ENCODE measurements at places on chromosomes 11 and 22.

DNA sequence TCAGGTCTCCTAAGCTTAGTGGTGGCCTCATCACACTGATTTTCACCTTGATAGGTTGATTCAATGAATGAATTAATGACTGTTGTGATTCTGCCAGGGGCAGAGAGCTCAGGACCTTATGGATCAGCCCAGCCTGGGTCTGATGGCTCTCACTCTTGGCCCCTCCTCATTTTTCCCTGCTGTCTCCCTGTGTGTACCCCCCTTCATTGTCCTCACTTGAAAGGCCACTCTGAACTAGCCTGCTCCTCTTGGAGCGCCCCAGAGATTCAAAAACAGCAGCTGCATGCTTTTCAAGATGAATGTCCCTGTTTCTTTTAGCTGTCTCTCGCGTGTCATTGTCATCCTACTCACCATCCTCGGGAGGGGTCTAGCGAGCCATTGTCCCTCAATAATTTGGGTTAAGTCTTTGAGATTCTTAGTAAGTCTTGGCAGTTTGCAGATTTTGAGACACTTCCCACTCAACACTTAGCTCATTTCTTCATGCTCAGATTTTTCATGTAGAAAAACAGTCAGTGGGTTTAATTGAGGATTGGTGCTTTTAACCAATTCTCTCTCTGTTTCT is 42.5 kb upstream of the MICAL2 start:
- DNase-seq: no peak

DNA sequence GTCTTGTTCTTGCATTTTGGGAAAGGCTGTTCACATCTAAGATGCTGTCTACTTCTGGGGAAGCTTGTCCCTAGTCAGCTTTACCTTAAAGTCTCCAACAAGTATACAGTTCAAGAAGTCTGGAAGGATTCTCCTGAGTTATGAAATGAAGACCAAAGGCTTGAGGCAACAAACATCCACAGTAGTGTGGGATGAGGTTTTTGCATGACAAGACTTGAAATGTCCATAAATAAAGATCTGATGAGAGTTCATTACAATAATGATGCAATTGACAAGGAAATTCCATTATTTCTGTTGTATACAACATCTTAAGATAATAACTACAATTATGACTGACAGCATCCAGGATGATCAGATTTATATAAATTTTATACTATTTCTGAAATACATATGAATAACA is 21.3 kb upstream of the KDM4E start:
- no peak for DNase-seq

- no peak for DNase-seq
Observed at GRCh38 chr22:20582520-20583361, 75.3 kb downstream of the MED15 start.

- DNase-seq: no peak
Observed at GRCh38 chr11:127027000-127027399, 26.4 kb upstream of the KIRREL3 start.

GRCh38 chr11:133896028-133896427 is 50.7 kb upstream of the SPATA19 start:
- no peak for DNase-seq

DNA sequence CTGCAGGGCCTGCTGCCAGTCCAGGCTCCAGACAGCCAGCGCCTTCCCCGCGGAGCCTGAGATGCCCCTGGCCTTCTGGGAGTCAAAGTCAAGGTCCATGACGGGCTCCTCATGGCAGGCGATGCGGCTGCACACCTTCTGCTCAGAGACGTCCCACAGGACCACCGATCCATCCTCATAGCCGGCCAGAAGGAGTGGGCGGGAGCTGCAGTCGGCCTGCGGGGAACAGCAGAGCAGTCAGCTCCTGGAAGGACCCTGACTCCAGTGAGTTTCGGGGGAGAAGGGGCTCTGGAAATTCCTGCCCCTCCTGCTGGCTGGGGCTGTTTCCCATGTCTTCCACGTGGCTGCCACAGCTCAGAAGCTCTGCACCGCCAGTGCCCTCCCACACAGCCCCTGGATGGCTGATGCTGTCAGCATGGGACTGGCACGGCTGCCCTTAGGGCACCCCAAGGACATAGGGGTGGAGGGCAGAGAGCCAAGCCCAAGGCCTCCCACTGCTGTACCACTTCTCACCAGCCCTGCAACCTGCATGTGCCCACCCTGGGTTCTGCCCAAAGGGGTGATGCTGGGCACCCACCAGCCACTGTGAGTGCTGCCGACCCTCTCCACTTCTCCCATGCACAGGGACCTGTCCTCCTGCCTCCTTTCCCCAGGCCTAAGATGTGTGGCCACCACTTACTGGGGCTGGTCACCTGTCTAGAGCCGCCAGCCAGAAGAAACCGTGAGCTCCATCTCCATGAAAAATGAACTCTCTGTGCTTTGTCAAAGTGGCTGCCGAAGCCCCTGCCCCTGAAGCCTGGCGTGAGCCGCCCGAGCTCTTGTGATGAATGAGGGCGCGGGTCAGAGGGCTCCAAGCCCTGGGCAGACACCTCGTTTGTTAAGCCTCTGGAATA is 41.7 kb downstream of the TBX1 start:
- DNase-seq: no peak

- no peak for DNase-seq
Observed at GRCh38 chr22:37267135-37267587, 15.1 kb upstream of the CYTH4 start.

DNA sequence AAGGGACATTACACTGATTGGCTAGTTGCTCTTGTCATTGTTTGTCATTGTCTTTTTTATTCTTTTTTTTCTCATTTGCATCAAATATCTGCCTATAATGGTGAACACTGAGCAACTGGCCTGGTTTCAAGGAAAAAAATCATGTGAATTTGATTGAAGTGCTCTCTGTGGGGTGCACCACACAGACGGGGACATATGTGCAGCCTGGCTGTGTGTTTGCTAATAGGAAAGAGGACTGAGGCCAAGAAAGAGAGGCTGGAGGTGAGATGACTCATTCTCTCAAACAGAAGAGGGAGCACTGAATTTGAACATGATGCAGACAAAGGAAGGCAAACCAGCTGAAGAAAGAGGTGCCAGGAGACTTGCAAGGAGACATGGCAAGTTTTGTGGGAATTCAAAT is 684.9 kb upstream of the CCDC90B start:
- no peak for DNase-seq

DNA sequence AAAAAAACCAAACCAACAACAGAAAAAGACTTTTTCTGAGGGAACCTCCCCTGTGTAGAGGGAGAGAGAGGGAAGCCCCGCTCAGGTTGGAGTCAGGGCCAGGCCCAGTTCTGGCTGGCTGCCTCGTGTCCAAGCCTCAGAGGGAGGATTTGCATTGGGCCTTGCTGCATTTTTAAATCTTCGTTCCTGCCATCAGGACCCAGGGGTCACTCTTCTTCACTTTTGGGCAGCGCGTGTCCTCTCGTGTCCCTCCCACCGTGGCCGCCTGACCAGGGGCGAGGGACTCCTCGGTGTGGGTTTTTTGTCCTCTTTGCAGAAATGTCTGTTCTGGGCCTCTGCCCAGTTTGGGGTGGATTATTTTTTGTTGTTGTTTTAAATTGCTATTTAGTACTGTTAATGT is 57.9 kb downstream of the LRRC74B start:
- no peak for DNase-seq

DNA sequence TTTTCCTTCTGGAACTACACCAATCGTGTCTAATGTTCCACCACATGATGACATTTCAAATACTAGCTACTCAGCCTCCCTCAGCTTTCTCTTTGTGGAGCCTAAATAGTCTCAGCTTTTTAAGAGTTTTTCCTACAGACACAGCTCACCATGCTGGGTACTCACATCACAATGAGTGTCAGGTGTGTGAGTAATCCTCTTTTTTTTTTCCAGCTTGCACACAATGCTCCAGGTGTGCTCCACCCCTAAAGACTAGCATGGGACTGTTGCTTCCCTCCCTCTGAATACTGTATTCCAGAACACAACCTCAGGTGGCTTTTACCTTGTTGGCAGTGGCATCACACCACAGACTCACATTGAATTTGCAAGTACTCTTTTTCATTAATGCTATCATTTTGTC is 11.7 kb downstream of the BTG4 start:
- DNase-seq: no peak

- no peak for DNase-seq
Observed at GRCh38 chr11:76271068-76271467, 64.8 kb upstream of the WNT11 start.

DNA sequence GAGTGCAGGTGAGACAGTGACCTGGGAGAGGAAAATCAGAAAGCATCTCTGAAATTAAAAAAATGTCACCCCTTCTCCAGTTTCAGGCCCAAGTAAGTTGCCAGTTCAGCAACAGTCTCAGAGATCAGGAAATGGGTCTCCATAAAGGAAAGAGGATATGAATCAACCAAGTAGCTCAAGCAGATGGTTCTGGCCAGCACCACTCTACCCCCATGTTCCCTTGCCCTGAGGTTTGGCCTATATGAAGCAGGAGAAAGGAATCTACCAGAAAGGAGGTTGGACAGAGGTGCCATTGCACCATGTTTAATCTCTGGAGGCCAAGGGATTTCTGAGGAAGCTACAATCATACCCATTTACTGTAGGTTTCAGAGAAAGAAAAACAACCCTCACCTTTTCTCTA is 7.7 kb downstream of the FZD4 start:
- DNase-seq: no peak

GRCh38 chr11:34333787-34334186 is 24.0 kb downstream of the ABTB2 start:
- no peak for DNase-seq

DNA sequence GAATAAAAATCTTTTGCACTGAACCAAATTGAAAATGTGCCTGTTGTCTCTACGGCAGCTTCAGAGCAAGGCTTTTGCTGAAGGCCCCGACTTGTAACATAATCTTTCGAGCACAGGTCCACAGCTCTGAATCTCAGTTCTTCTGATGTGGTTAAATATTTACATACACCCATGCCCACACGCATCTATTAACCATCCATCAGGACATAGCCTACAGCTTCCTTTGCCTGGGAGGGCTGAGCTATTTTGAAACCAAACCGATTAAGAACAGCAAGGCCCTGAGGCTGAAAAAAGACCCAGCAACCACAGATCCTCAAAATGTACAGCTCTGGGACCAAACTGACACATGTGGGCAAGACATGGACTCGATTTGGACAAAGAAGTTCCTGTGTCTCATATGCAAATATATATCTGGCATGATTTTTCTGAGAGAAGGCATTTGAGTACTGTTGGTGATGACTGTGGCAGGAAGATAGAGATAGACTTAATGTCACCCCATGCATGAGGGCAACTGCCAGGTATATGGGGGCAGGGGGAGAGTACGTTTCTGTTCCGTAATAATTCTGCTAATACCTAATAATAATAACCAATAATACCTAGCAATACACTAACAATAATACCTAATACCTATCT is 322.7 kb upstream of the PLET1 start:
- no peak for DNase-seq

DNA sequence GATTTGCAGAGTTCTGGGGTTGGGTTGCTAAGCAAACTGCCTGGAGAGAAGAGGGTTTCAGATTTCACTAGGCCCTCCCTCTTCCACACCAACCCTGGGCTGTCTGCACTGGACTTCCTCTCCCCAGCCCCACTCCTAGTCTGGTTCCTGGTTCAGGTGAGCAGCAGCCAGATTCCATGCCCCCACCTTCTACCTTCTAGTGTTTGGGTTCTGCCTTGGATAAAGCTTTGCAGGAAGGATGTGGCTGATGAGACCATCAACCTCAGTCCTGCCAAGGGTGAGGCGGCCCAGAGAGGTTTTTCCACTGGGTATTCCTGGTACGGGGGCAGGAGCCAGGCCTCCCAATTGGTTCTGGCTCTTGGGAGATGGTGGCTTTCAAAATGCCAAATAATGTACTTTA is 68.3 kb downstream of the BCR start:
- DNase-seq: no peak

GRCh38 chr11:15805726-15806125 is 550.6 kb downstream of the SOX6 start:
- DNase-seq: no peak

GRCh38 chr22:17948101-17948500 is 76.3 kb downstream of the MICAL3 start:
- DNase-seq: no peak

DNA sequence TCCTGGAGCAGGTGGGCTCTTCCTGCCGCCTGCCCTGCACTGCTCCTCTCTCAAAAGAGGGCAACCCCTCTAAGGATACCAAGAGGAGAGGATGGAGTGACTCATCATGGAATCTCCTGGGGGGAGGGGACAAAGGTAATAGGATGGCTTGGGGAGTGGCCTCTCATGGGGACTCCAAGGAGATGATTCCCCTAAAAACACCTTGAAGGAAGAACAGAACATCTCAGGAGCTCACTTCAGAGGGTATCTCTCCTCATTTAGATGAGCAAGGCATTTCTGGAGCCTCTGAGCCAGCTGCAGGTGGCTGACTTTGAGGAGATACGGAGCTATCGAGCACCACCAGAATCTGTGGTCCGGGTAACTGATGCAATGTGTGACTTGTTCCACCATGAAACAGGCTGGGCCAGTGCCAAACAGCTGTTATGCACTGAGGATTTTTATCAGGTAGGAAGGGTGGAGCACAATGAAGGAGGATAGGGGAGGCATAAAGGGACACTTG is 40.2 kb downstream of the RRP8 start:
- DNase-seq: no peak

GRCh38 chr11:22520521-22520920 is 105.1 kb downstream of the FANCF start:
- no peak for DNase-seq

- DNase-seq: no peak
Observed at GRCh38 chr22:29098296-29098695, 25.5 kb downstream of the KREMEN1 start.

DNA sequence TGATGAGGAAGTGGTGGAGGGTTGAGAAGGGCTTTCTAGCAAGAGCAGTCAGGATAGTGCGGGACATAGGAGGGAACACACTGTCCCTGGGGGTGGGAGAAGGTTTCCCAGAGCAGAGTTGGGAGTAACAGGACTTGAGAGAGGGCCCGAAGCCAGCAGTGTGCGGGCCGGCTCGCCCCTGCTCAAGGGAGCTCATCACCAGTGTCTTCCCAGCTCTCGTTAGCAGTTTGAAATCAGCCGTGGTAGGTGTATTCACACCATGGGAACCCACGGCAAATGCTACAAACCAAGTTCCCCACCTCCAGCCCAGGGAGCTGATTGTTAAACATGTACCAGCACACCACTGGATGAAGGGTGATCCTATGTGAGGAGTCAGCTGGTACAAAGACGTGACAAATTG is 66.2 kb upstream of the EIF3D start:
- no peak for DNase-seq

GRCh38 chr11:61499816-61500491 is 8.6 kb upstream of the LRRC10B start:
- DNase-seq: no peak

GRCh38 chr11:132745306-132745705 is 787.0 kb downstream of the OPCML start:
- no peak for DNase-seq

DNA sequence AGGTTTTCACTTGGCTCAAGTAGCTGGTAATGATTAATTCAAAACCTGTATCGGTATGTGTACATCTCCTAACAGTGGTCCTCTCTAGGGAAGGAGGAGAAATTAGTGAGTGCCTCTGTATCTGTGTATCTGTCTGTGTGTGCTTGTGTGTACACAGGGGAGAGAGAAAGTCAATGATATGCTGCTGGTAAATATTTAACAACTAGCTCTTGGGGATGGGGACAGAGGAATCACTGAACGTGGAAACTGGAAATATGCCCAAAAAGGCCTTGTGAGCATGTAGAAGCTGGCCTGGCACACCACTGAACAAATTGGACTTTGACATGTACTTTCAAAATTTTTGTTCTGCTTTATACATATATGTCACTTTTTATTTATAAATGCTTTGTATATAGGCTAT is 214.0 kb upstream of the SYN3 start:
- DNase-seq: no peak
